SK-MEL-5 (cell line): ENCODE measurements at places on chromosomes 6 and 20.

GRCh38 chr6:160733050-160733646 is 31.1 kb downstream of the PLG start:
- DNase-seq: peak; percentile 60

DNA sequence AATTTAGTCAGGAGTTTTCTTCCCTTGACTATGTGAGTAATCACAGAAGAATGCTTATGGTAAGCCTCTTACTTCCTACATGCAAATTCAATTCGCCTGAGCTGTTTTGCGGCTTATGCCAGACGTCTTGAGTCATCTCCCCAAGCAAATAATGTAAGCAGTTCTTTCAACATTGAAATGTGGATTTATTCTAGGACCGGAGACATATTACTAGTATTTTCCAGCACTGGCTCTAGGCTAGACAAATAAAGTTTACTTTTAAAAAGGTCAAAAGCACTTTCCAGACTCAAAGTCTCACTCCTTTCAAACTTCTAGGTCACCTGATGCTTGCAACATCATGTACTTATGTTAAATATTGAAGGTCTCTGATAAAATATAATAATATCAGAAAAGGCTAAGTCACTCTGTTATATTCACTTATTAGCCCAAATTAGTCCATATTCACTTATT is 38.1 kb upstream of the NOX3 start:
- DNase-seq: peak; percentile 71

DNA sequence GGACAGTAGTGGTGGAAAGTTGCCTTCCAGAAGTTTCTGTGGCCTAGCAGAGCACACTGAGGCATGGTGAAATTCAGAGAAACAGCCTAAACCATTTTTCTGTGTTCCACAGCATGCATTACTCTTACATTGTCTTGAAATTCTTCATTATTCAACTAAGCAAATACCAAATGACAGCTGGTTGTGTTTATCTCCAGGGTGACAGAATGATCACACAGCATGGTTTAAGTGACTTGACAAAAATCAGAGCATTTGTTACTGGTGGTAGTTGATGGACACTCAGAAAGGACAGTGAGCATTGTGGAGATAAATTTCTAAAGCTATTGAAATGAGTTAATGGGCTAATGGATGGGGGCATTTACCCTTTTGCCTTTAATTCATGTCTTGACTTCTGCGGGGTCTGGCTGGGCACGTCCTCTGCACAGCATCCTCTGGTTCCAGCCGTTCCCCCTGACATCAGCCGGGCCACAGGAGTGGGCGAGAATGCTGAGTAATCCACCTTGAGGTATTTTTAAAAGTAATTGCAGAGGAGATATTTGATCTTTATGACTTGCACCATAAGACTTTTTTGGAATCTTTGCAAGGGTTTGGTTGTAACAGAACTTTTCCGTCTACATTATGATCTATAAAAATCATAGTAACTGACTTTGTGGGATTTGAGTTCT is 78.9 kb upstream of the SCP2D1 start:
- DNase-seq: no peak

DNA sequence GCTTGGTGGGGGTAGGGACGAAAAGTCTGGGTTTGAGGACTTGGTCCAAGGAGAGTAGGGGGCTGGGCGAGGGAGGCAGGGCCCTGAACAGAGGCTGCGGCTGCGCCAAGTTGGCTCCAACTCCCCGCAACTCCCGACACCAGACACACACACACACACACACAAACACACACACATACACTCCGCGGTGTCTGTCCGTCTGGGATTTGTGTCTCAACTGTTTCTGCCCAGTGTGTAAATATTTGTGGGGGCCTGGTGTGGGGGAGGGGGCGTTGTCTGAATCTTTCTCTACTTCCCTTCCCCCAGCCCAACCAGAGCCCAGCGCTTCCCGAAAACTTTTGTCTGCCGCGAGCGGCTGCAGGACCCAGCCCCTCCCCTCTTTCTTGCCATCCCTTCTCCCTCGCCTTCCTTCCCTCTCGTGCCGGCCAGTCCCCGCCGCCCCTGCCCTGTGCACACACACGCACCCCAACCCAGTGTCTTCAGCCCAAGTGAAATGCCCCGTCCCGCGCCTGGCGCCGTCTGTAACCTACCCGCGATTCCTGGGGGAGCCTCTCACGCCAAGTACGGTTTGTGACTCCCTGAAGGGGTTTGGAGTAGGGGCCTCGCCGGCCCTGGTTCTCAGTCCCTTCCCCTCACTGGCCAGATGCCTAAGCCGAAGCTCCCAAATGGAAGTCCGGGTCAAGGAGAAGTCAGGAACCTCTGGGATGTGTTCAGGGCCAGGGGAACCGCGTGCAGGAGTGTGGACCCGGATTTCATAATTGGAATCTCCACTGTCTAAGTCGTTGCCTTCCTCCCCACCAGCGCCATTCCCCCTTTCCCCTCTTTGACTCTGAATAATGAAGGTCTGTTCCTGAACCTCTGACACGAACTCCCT is 904 bp downstream of the MDFI start:
- no peak for DNase-seq

GRCh38 chr6:84764332-84765049 is at the start of gene TBX18:
TSS of gene TBX18 (minus strand) at chr6:84764598. CDS start at chr6:84764181, 417 bp downstream.
- DNase-seq: peak; percentile 96

DNA sequence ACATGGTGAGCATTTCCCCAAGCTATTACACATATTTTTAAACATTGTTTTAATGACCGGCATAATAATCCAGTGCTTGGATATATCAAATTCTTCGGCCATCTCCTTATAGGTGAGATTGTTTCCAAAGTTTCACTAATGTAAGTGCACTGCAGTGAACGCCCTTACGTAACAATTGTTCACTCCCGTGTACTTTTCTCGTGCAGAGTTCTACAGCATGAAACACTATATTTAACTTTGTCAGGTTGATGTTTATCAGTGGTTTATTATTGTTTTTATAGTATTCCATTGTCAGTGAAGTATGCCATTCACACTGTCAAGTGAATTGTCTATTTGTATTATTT is 3.4 kb upstream of the GZF1 start:
- no peak for DNase-seq

- no peak for DNase-seq
These were observed 133.1 kb downstream of the SYCP2 start for GRCh38 chr20:59800309-59800708.

GRCh38 chr20:61486198-61486597 is 234.1 kb downstream of the CDH4 start:
- no peak for DNase-seq

DNA sequence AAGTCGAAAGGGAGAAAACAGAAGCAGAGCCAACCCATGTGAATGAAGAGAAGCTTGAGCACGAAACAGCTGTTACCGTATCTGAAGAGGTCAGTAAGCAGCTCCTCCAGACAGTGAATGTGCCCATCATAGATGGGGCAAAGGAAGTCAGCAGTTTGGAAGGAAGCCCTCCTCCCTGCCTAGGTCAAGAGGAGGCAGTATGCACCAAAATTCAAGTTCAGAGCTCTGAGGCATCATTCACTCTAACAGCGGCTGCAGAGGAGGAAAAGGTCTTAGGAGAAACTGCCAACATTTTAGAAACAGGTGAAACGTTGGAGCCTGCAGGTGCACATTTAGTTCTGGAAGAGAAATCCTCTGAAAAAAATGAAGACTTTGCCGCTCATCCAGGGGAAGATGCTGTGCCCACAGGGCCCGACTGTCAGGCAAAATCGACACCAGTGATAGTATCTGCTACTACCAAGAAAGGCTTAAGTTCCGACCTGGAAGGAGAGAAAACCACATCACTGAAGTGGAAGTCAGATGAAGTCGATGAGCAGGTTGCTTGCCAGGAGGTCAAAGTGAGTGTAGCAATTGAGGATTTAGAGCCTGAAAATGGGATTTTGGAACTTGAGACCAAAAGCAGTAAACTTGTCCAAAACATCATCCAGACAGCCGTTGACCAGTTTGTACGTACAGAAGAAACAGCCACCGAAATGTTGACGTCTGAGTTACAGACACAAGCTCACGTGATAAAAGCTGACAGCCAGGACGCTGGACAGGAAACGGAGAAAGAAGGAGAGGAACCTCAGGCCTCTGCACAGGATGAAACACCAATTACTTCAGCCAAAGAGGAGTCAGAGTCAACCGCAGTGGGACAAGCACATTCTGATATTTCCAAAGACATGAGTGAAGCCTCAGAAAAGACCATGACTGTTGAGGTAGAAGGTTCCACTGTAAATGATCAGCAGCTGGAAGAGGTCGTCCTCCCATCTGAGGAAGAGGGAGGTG is 38.7 kb downstream of the ZBTB2 start:
- no peak for DNase-seq

DNA sequence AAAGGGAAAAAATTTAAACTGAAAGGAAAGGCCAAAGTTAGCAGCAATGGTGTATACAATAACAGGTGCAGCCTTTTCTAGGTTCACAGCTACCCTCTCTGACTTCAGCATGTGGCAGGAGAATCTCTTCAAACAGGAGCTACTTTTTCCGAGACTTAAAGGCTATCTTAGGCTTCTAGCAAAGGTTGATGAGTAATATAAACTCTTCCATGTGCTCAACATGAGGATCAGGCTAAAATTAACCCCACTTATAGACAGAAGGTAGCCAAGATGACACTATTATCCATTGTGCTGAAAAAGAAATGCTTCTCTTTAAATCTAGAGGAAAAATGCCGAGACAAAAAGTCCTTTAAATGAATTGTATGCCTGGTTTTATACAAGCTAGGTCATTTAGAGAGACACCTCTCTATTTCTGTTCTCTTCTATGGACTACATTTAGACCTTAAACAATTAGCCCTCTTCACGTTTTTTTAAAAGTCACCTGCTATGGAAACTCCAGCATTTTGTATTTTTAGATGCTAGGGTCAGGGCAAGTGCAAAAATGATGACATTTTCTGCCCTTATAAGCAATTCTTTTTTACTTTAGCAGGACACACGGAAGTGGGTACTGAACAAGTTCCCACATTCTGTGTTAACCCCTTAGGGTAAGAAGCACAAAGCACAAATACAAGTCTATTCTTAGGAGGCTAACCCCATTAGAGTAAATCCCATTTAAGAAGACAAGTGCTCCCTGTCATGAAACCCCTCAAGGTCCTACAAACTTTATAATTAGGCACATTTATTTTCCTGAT is 216.8 kb upstream of the CITED2 start:
- peak; percentile 45 for DNase-seq

- no peak for DNase-seq
These were observed 23.1 kb downstream of the PAQR8 start for GRCh38 chr6:52385074-52385473.

- DNase-seq: no peak
These were observed 23.2 kb downstream of the LAMA4 start for GRCh38 chr6:112231164-112231563.

GRCh38 chr20:54345301-54345724 is 130.1 kb upstream of the DOK5 start:
- no peak for DNase-seq

DNA sequence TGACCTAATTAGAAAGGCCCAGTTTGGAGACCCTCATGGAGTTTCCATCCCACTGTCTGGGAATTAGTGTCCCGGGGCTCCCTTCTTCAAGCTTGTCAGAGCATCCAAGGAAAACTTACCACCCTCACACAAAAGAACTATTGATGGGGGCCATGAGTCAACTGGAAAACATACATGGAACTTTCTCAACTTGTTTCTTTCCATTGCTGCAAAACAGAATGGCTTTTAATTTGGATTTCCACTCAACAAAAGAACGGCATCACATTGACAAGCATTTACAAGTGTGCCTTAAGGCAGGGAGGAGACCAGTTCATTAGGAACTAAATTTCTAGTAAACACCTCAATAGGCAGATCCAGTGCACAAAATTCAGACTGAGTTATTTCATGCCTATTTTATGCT is 289.1 kb upstream of the PREP start:
- DNase-seq: peak; percentile 18

DNA sequence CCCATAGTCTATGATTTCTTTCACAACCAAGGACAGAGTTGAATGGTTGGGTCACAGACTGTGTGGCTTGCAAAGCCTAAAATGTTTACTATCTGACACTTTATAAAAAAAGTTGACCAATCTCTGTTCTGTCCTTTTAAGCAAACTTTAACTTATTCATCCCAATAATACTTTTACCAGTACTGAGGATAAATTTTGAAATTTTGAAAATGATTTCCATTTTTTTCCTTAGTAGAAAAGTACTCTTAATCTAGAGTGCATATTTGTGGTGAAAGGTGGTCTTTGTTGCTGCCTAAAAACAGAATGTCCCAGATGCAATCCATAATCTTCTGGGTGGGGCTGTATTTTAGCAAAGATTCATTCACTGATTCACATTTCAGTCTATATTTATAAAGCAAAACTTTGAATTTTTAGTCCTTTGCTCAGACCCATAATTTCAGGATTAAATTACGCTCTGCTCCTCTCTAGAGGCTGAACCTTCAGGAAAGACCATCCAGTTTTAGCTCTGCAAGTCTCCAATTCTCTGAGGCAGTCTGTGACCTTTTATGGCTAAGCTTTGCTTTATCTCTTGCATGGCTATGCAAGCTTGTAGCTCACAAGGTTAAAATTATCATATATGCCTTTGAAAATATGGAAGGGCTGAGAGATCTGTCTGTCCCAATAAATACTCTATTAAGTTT is 573.5 kb downstream of the COL12A1 start:
- DNase-seq: no peak

DNA sequence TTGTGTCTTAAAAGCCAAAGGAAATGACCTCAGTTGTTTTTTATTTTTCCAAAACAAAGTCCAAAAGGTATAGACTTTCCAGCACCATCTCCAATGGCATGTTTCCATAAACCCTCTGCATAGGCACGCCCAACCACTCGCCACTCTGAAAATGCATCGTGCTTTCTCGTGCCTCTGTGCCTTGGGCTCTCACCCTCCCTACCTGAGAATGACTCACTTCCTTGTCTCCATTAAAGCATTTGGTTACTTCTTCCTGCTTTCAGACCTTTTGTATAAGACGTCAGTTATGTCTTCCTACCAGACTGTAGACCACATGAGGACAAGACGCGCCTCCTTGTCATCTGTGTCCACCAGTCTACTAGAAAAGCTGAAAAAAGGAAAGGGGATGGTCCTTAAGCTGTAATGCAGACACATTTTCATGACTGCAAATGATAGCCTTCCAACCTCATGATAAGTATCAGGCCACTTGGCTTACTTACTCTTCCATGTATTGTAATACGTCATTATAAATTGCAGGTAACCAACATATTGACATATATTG is 61.2 kb upstream of the CDYL start:
- no peak for DNase-seq

- no peak for DNase-seq
These were observed 35.1 kb downstream of the SRC start for GRCh38 chr20:37380864-37381579.

GRCh38 chr6:24566020-24566767 is 71.4 kb downstream of the ALDH5A1 start:
- no peak for DNase-seq
